Stimulated activated CD8-positive, alpha-beta memory T cell treated with anti-CD3 and anti-CD28 coated beads, Interleukin-15, amount 100 ng/mL, for 24 hours (primary cell): ENCODE measurements at places on chromosomes 12 and 14.

DNA sequence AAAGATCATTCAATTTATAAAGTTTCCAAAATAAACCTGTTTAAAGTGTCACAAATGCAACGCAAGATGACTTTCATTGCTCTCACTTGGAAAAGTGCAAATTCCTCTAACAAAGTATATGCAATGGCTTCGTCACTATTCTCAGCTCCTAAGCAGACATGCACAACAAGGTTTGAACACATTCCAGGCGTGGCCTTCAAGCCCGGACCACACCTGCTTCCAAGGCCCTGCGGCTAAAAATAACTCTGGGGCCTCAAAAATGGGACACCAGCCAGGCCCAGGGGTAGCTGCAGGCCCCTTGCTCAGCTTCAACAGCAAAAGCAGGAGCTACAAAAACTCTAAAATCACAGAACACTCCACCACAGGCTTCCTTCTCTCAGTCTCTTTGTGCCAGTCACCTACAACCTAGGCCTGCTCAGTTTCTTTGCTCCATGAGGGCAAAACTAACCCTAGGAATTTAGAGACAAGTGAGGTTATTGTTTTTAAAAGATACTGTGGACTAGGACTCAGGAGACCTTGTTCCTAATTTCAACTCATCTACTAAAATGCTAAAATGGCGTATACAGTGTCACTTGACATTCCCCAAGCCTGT, 29.3 kb downstream of the DUSP16 start:
- no peak for DNase-seq

DNA sequence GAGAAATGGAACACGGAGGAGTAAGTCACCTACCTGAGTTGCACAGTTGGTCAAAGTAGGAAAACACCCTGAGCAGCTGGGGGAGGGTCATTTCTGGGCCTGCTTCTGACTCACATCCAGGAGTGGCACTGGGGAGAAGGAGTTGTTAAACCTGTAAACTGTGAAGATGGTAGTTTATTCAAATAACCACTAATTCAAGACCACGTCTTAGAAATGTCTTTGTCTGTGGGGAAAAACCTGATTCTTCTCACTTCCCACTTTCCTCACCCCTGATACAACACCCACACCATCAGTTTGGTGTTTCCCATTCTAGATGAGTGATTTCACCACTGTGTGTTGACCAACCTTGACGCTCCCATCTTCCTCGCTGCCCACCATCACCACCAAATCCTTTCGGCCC, 207.1 kb downstream of the ANO4 start:
- DNase-seq: no peak

GRCh38 chr12:81644503-81644902, 114.6 kb downstream of the PPFIA2 start:
- no peak for DNase-seq

DNA sequence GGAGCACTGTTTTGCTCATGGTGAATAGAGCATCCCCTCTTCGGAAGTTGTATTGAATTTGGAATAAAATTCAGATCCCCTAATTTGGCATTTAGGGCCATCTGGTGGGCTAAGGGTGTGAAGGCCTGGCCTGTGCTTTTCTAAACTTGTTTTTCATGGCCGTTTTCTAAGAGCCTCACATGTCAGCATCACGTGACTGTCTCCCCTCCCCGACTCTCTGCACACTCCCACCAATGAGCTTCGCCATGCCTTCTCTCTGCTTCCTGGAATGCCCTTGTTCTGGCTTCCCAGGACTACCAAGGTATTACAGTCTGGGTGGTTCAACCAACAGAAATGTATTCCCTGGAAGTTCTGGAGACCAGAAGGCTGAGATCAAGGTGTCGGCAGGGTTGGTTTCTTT, 85.3 kb downstream of the PRIMA1 start:
- no peak for DNase-seq

DNA sequence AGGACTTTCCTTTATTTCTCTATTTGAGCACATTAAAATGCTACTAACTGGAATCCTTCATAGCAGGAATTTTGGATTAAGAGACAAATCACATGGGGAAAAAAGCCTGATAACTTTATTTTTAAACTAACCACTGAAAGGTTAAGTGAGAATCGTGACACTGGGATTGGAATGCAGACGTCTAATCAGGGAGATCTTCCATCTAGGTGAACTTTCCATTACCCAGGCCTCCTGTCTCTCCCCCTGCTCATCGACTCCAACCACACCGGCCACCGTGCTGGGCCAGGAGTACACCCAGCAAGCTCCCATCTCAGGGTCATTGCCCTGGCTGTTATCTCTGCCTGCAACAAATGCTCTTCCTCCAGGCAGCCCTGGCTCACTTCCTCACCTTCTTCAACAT, 19.0 kb downstream of the PTGER2 start:
- no peak for DNase-seq

DNA sequence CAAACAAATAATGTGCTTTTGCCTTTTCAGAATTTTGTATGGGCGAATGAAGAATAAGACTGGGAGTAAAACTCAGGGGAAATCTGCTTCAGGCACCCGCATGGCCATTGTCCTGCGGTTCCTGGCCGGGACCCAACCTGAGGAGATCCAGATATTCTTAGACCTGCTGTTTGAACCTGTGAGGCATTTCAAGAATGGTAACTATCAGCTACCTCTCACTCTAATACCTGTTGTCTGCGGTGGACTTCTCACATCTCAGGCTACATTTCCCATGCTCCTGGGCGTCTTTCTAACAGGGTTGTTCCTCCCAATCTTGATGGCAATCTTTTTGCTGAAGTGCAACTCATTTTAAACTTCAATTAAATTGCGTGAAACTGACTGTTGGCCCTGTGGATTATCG, 47.1 kb downstream of the UTP20 start:
- no peak for DNase-seq
